Tibial artery (tissue), 4 donors: ENCODE measurements at places on chromosomes 2 and 18.

- no peak for DNase-seq
These were observed 1356.8 kb upstream of the CRIM1 start for GRCh38 chr2:34998741-34999140.

- DNase-seq: no peak
These were observed 760 bp upstream of the STON1 start for GRCh38 chr2:48529194-48529593.

- no peak for DNase-seq
These were observed 98.4 kb upstream of the MYCN start for GRCh38 chr2:15841776-15842560.

GRCh38 chr2:186554850-186555671, 34.8 kb upstream of the ITGAV start:
- no peak for DNase-seq

DNA sequence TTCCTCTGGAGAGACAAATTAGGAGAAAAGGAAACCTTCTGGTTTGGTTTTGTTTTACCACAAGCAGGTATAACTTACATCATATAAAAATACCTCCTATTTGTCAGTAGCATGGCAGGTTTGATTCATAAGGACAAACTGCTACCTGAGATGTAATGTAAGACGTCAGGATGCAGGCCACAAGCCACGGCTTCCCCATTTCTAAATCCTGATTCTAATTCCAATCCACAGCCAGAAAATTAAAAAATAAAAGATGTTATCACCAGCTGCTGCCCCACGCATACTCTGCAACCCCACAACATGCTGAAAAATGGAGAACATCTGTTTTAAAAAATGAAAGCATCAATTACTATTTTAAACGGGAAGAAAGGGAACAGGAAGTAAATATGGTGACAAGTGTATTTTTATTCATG, 197.6 kb downstream of the BCL11A start:
- no peak for DNase-seq

DNA sequence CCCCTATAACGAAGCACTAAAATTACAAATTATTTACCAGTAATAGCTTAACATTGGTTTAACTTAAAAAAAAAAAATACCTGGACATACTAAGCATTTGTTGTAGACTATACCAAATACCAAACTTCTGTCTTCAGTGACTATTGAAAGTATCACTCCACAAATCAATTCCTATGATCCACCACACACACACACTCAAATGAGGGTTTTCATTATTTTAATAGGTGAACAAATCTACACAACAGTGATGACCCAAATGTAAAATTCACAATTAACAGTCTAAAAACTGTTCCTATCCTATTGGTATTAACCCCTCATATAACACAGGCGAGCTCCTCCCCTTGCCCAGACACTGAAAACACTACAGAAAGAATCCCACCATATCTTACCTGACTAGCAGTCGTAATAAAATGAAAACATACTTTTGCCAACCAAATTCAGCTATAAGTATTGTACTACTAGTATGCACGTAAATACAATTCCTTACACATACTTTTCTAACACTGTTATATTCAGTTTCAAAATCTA, 2.5 kb downstream of the SP3 start:
- no peak for DNase-seq

DNA sequence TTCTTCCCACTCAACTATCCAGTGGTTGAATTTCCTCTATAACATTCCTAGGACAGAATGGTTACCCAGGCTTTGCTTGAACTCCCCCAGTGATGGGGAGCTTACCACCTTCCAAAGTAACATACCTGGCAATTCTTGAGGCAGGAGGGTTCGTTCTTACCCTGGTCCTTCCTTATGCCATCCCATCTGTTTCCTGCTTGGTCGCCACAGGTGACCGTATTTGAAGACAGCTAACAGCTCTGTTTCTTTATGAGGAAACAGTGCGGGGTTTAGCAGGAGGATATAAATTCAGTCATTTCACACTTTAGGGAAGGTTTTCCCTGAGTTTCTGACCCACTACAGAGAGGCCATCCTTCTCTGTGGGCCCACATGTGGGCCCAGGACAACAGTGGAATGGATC, 42.6 kb downstream of the FOSL2 start:
- no peak for DNase-seq

GRCh38 chr2:152879275-152879674, 160.9 kb downstream of the ARL6IP6 start:
- no peak for DNase-seq

DNA sequence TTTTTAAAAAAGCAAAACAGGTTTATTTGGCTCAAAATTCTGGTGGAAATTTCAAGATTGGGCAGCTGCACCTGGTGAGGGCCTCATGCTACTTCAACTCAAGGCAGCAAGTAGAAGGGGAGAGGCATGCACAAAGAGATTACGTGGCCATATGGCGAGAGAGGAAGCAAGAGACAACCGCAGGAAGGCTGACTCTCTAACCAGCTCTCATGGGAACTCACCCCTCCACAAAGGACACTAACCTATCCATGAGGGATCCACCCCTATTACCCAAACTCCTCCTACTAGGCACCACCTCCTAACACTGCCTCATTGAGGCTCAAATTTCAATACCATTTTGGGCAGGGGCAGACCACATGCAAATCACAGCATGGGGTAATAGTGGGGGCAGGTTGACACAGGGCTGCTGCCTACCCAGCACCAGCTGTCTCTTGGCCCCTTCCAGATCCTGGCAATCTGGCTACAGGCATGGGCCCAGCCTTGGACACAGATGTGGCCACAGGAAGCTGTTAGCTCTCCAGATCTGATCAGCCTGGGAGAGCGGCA, 2.0 kb upstream of the CAPN10 start:
- no peak for DNase-seq

DNA sequence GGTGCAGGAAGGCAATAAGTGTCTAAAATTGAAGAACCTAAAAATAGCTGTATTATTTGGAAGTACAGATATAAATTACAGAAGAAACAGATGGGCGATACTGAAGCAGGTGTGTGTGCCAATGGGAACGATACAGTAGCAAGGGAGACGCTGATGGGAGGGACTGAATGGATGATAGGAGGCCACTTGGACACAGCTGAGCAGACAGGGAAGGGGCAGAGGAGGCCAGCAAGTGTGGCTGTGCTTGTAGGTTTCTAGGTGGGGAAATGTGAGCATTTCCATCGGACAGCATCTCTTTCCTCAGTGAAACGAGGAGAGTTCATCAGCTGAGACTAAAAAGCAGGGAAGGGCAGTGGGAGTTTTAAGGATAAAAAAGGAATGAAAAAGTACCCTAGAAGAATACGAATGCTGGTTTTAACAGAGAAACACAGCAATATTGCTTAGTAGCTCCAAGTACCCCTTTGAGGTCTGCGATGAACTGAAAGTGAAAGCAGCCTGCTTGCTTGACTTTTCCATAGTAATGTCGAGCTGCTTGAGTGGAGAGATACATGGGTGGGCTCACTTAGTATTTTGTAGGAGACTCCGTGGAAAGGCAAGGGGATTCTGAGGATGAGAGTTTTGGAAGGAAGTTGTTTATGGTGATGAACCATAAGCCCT, 91.7 kb upstream of the EPC2 start:
- DNase-seq: no peak
